Right forelimb (tissue), 1 donor: ENCODE measurements at places on chromosomes 4 and X.

GRCh38 chr4:18686338-18687037 lies 664.9 kb upstream of the LCORL start:
- DNase-seq = no peak

DNA sequence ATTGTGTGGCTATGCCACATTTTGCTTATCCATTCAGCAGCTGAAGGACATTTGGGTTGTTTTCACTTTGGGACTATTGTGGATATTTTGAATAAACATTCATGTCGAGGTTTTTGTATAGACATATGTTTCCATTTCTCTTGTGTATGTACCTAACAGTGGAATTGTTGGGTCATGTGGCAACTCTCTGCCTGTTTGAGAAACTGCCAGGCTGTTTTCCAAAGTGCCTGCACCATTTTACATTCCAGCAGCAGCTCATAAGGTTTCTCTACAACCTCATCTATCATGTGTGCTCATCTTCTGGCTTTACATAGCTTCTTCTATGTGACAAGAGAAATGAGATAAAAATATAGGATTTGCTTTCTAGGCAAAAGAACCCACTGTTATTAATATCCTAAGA lies 29.5 kb upstream of the TSPAN5 start:
- no peak for DNase-seq

GRCh38 chr4:189822326-189822725 lies 118.3 kb upstream of the FRG1 start:
- DNase-seq = no peak

DNA sequence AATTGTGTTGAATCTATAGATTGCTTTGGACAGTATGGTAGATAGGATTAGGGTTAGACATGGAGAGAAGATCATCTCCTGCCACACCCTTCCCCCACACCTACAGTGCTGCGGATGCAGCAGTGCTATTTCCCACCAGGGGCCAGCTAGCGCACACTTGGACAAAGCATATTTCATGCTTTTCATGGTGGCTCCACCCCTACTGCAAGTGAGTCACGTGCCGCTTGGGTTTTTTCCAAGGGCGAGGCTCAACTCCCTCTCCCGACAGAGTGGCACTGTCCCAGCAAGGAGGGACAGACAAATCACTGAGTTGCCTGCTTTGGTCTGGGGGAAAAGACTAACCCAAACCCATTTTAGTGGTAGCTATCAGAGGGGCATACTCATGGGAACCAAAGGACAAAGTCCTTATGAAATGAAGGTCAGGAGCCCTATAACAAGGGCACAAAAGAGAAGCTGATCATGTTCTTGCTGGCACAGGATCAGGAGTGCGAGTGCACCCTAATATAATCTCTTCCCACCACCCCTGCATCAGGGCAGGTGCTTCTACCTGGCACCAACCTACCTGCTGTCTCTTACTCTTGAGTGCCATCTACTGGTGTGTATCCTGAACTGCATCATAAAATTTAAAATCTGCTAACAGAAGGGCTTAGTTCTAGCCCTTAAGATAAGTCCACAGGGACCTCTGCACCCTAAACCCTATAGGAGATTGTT lies 55.1 kb upstream of the PGAM4 start:
- DNase-seq = no peak

DNA sequence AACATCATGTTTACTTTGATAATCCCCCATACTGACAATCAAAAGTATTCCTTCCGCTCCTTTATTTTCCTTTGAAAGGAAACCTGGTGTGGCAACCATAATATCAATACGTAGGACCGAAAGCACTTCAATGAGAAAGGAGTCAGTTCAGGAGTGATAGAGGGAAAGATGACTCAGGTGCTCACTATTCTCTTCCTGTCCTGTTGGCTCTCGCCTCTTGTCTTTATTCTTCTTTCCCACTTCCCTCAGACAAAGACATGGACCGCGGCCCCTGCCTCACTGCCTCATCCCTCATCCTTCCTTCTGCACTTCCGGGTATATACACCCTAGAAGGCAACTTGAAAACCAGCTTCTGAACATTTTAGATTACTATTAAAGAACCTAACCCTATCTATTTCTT lies 49.8 kb upstream of the TNIP3 start:
- no peak for DNase-seq

GRCh38 chr4:98919996-98920395 lies 8.9 kb downstream of the EIF4E start:
- DNase-seq = no peak

DNA sequence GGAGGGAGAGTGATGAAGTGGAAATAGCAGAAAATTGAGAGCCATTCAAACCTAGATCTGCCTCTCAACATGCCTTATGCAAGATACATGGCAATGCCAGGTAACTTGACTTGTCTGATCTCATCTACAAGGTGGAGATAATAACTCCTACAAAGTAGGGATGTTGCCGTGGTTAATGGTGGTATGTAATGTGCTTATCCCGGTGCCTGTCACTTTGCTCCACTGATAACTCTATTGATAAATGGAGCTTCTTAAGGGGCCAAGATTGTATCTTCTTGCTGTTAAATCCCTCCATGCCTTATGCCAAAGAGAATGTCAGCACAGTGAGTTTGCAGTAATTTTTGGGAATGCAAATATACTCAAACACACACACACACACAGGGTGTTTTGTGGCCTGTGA lies 355.8 kb downstream of the MAPK10 start:
- no peak for DNase-seq

DNA sequence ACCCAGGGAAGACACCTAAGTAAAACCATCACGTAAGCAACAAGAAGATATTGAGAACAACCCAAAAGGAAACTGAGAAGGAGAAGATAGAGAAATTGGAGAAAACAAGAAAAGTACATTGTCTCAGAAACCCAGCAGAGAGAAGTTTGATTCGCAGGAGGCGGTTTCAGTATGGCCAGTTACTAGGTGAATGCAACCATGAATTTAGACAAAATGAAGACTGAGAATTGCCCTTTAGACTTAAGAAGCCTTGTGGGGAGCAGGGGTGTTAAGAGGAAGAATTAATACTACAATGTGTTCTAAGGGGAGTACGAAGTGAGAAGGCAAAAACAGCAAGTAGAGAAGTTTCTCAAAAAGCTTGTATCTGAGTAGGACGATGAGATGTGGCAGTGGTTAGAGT lies 229.3 kb upstream of the NEIL3 start:
- DNase-seq = no peak

- DNase-seq = no peak
These were observed 107.9 kb downstream of the GPR143 start for GRCh38 chrX:9657590-9658256.

DNA sequence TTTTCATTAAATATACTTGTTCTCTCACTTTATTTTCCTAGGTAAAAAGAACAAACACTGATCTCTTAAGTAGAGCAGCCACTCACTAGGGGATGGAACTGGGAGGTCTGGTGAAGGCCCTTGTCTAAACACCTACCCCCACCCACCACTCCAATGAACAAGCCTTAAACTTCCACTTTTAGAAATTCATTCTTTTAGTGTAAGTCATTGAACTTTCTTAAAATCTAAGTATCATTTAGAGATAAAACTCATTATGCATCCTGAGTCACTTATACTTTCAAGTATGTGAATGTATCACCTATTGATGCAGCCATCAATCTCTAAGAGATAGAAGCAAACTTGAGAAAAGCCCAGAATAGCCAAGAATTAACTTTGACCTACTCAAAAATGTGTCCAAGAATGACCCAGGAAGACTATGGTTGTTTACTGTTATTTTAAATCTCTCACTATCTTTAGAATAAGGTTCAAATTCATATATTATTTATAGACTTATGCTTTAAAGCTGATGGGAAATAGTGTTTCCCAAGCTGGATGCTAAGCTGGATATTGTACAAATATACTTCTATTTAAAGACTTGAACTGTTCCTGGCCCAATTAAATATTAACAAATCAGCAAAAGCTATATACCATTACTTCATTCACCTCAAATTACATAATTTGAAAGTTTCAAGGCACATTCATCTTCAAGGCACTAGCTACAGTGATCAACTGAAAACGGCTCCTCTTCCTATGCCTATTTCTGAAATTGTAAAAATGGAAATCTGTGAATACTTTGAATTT lies 49.5 kb downstream of the CAMK2D start:
- no peak for DNase-seq

DNA sequence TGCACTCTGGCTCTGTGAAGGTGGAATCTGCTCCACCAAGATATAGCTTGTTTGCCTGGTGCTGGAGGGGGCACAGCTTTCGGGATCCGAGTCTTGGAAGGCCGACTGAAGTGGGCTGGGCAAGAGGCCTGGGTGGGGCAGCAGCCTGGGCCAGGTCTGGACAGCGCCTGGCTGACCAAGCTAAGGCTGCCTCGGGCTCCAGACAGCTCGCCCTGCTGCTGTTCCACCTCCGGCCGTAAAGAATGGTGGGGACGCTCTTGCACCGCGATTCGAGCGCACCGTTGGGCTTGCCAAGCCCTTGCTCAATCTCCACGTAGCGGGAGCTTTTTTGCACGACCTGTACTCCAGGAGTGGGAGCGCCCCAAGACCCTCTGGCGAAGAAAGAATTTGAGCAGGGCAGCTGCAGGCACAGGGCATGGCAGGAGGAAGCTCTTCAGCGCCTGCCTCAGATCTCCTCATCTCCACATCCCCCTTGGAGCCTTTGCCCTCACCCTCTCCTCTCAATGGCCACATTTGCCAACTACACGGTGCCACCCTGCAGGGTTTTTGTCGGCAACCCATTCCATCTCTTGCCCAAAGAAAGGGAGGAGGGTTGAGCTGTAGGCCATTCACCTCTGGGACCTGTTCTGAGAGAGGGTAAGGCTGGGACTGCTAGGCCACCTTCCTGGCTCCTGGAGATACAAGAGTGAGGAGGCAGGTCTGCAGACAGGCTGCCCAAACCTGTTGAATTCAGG lies 18.9 kb downstream of the CNGA2 start:
- DNase-seq = peak; percentile 79

DNA sequence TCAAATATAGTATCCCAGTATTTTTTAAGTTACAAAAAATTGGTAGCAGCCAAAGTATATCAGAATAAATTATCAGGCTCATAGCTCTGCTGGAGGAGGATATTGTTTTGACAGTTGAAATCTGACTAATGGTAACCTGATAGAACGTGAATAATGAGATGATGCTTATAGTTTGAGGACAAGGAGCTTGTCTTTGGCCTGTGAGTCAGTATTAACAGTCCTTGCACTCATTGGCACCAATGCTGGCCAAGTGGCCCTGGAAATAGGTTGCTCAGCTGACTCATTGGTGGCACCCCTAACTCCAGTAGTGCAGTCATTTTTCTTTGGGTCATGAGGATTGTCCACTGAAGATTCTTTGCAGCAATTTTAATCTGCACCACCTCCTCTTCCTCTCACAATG lies 203.3 kb upstream of the JADE1 start:
- DNase-seq = no peak

GRCh38 chr4:141713771-141714445 lies 77.5 kb downstream of the IL15 start:
- DNase-seq = no peak
